Trophoblast cell (in vitro differentiated cells and primary cell): ENCODE measurements at places on chromosomes 3 and 15.
A peak's percentile ranks its signal among the peaks of the same experiment; 100 is the strongest.

DNA sequence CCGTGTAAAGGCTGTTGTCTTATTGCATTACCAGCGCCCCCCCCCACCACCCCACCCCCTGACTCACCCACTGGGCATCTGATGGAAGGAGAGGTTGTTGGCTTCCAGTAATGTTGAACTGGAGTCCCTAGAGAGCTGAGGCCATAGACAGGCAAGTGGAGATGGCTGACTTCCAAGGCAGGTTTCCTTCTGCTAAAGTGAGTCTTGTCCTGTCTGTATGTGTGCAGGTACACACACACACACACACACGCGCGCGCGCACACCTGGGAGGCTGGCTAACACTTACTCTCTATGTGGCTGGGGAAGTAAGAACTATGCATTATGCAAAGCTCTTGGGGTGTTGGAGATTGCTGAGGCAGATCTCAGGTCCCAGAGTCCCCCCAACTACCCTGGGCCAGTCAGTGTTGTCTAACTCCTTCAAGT lies 1.6 kb upstream of the KY start:
- peaks cover 48% of the 10 kb centered on the region for H3K27me3 ChIP-seq
- no peak overlapping the region for H3K27ac ChIP-seq
- no peak for DNase-seq
- peaks cover 4% of the 10 kb centered on the region for H3K4me1 ChIP-seq
- no peak overlapping the region for H3K4me3 ChIP-seq

- no peak for DNase-seq
- no peak overlapping the region for H3K27ac ChIP-seq
- H3K27me3 ChIP-seq, result no peaks in the 10 kb centered on the region
- peaks cover 10% of the 10 kb centered on the region for H3K36me3 ChIP-seq
- H3K4me1 ChIP-seq, result peaks cover 7% of the 10 kb centered on the region
These were observed 8.1 kb downstream of the CTNNB1 start for GRCh38 chr3:41207355-41207754.

DNA sequence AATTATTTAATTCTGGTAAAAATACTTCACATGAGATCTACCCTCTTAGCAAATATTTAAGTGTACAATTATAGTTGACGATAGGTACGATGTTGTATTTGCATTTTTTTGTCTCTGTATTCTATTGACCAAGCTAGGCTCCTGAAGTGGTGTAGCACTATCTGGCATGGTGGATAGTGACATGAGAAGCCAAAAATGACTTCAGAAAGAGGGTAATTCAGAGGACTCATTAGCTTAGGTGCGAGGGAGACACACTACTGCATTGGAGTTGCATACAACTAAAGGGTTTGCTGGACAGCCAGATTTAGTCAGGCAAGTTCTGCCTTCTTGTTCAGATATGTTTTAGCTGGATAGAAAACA lies 50.6 kb downstream of the KBTBD8 start:
- no peaks in the 10 kb centered on the region for H3K36me3 ChIP-seq
- no peaks in the 10 kb centered on the region for H3K27me3 ChIP-seq

- no peak for DNase-seq
- no peak overlapping the region for H3K4me3 ChIP-seq
These were observed 88.6 kb downstream of the LPP start for GRCh38 chr3:188242436-188243123.

DNA sequence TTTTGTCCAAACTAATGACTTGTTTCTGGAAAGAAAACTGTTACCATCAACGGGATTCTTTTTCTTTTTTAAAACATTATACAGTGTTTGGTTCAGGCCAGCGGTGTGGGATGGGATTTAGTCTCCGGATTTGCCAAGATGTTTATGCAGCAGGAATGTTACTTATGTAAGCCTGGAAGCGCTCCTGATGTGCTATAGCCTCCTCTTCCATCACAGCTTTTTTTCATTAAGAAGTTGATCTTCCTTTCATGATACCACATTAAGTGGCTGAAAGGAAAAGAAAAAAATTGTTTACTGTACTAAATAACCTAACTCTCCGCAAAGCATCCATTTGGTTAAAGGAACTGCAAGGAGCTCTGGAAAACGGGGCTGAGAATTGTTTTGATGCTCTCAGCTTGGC lies 120.5 kb upstream of the ALDH1A3 start:
- H3K4me3 ChIP-seq, result no peak overlapping the region
- DNase-seq, result no peak
- no peak overlapping the region for H3K27ac ChIP-seq

GRCh38 chr3:11167590-11167989 lies 13.3 kb downstream of the HRH1 start:
- DNase-seq, result no peak
- no peaks in the 10 kb centered on the region for H3K27me3 ChIP-seq
- H3K27ac ChIP-seq, result no peak overlapping the region
- no peaks in the 10 kb centered on the region for H3K4me1 ChIP-seq
- no peaks in the 10 kb centered on the region for H3K36me3 ChIP-seq

GRCh38 chr15:22224241-22224671 lies 143.9 kb downstream of the OR4M2 start:
- DNase-seq, result no peak
- H3K36me3 ChIP-seq, result no peaks in the 10 kb centered on the region
- H3K4me1 ChIP-seq, result no peaks in the 10 kb centered on the region
- no peak overlapping the region for H3K27ac ChIP-seq

DNA sequence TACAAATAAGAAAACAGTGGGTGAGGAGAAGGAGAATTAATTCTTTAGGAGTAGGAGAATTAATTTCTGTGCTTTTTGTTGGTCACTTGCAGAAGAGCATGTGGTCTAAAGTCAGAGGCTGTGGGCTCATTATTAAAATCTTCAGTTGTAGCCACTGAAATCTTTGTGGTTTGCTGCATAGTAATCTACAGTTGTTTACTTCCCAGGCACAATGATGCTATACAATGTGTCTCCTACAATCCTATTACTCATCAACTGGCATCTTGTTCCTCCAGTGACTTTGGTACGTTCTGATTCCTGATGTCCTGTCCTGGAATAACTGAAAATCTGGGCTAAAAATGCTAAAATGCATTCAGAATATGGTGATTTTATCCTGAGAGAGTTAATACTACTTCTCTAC lies 21.0 kb downstream of the IFT122 start:
- H3K27me3 ChIP-seq, result no peaks in the 10 kb centered on the region
- H3K36me3 ChIP-seq, result peaks cover 10% of the 10 kb centered on the region
- H3K4me1 ChIP-seq, result peaks cover 4% of the 10 kb centered on the region
- H3K27ac ChIP-seq, result no peak overlapping the region
- no peak overlapping the region for H3K4me3 ChIP-seq
- peak; percentile 22 for DNase-seq

DNA sequence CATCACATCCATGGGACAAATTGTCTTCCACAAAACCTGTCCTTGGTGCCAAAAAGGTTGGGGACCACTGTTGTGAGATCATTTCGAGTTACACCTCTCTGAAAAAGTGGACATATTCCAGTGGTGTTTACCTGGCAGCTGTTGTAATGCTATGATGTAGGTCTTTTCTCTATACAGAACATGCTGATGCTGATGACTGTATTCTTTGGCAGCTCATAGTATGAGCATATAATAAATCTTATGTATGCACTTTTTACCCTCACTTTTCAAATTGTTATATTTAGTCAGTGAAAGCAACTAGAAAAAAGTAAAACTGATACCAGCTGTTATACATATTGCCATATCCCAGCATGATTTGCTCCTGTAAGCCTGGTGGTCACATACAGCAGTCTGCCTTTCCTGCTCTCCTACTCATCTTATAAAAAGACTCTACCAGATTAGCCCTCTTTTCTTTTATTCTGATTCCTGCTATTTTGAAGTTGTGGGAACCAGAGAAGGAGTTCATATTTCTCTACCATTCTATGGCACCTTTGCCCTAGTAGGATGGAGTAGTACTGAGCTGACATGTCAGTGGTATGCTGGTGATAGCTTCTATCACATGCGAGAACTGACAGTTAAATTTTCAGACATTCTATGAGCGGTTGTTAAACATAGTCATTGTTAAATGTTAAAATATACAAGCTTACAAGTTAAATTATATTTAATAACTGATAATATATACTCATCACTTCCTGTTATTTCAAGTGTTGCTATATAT lies 128.7 kb downstream of the FNDC3B start:
- no peaks in the 10 kb centered on the region for H3K36me3 ChIP-seq
- H3K4me1 ChIP-seq, result peaks cover 8% of the 10 kb centered on the region
- no peak overlapping the region for H3K27ac ChIP-seq
- DNase-seq, result no peak
- H3K4me3 ChIP-seq, result no peak overlapping the region

- no peaks in the 10 kb centered on the region for H3K4me1 ChIP-seq
- no peak overlapping the region for H3K4me3 ChIP-seq
- H3K27me3 ChIP-seq, result no peaks in the 10 kb centered on the region
These were observed 34.0 kb downstream of the ARIH2 start for GRCh38 chr3:48952510-48953118.

DNA sequence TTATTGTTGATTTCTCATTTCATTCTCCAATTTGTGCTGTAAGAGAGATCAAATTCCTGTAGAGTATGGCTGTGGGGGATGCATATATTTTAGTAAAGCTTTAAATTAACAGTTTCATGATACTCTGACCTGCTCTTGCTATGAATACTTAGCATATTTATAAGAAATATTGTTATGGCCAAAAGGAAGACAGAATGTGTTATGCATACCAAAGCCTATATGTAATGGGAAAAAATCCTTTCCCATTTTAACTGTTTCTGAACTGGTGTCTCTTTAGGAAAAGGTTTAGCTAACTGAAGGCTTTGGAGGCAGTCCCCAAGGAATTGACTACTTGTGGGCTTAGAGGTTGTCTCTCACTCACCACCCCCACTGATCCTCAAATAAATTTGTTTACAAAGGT lies 59.2 kb downstream of the CADPS start:
- no peak overlapping the region for H3K4me3 ChIP-seq
- no peaks in the 10 kb centered on the region for H3K36me3 ChIP-seq
- no peaks in the 10 kb centered on the region for H3K27me3 ChIP-seq
- no peaks in the 10 kb centered on the region for H3K4me1 ChIP-seq
- H3K27ac ChIP-seq, result no peak overlapping the region
